ENCODE measurements at places on chromosomes 3 and 15. TPM values are rescaled to one million over a fixed set of nuclear protein-coding genes. Genes with fewer than 3 reads are reported as not detected.

The NR1I2 gene
- total RNA-seq = 0.07 TPM

The NOX5 gene
- 0.91 TPM for total RNA-seq

DNA sequence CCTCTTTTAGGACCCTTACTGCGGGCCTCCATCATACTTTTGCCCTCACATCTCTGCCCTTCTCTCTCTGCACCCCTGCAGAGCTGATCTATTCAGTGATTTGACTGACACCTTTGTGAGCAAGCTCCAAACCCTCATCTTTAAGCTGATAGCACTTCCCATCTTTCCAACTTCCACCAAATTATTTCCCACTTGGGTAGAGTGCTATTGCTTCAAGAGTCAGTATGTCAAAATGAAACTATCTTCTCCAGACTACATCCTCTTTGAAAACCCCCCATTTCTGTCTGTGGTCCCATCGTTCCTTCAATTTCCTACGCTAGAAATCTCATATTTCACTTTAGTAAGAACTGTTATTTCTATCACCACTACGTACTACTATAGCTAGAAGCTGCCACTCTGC lies 19.7 kb downstream of the ZWILCH start:
- no peak for DNase-seq

The WDR82 gene
- total RNA-seq = 89.7 TPM

GRCh38 chr3:158094235-158095110 lies 11.7 kb downstream of the SHOX2 start:
- DNase-seq = no peak

DNA sequence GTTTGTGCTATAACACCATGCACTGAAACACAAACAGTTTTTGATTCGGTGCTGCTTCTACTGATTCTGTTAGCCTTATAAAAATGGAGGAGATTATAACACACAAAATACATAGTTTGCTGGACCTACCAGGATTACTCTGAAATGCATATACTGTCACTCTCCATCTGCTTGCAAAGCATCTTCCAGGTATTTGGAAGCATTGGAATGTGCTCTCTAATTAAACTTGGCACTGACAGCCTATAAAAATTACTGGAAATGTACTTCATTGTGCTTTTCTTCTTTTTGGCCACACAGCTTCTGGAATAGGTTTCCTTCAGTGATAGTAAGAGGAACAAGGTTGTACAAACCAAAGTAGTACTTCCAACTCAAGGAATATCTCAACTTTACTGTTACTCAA lies 376.1 kb downstream of the UNC13C start:
- no peak for DNase-seq

GRCh38 chr3:13145826-13146642 lies 72.8 kb upstream of the IQSEC1 start:
- DNase-seq = no peak

The GOLGA6A gene
- 0.39 TPM for total RNA-seq

The CCDC33 gene
- 0.15 TPM for total RNA-seq

- no peak for DNase-seq
These were observed at the start of gene GNAT1 for GRCh38 chr3:50190936-50191660. Gene GNAT1 (plus strand): TSS chr3:50191610. CDS start chr3:50191726, 116 bp downstream.

DNA sequence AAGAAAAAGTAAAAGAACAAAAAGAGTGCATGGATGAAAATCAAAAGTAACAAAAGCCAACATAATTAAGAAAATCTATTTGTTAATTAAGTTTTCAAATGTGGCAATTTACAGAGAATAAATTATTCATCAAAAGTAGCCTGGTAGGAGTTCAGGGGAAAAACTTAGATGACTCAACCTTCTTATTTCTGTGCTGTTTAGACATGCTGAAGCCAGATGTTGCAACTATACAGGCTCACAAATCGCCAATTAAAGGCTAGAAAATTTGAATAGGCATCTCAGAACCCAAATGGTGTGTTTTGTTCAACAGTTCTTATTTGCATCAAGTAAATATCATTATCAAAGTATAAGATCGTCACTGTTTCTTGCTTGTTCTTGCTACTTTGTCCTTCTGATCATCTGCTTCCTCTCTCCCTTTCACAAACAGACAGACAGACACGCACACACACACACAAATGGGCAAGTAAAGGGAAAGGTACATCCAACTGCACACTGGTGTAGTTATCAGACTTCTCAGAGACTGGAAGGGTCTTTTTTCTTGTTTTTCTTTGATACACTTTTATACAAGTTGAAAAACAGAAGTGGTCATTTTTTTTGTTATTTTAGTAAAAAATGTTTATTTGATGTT lies 572.2 kb downstream of the MECOM start:
- DNase-seq = no peak

DNA sequence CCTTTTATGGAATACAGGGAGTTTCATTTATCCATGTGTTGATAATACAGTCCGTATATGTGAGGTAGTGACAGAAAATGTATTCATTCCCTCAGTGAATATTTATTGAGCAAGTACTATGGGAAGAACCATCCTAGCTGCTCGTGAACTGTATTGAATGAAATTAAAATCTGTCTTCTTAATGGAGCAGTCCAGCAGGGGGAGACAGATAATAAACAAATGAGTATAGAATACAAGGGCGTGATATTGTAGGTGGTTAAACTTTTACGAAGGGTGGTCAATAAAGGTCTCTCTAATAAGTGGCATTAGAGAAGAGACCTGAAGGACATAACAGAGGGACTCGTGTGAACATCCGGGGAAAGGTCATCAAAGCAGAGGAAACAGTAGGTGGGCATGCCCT lies 62.7 kb upstream of the OSTN start:
- peak; percentile 23 for DNase-seq

DNA sequence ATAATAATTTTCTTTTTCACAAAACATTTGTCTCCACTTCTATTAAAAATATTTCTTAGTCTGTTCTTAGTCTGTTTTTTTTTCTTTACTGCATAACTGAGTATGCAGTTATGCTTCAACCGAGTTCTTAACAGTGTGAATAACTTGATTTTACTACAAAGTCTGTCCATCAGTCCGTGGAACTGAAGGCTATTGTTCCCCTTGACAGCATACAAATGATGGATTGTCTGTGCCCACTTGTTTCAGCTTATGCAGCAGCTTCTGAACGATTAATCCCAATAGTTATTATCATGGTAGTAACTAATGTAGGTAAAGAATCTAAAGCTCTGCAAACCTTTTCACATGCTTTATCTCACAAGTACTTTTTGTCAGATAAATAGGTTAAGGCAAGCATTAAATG lies 150.7 kb downstream of the SSR3 start:
- no peak for DNase-seq

DNA sequence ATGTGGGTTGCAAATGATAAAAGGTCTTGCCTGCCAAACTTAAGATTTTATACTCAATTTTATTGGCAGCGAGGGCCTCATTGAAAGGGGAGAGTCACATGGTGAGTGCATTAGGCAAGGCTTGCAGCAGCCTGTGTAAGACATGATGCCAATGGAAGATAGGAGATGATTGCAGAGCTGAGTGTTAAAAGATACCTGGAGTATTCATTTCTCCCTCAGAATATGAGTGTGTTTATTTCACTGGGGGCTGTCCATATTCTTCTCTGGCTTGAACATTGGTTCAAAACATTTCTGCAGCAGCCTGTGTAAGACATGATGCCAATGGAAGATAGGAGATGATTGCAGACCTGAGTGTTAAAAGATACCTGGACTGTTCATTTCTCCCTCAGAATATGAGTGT lies 165.2 kb upstream of the NUDT16 start:
- DNase-seq = no peak

DNA sequence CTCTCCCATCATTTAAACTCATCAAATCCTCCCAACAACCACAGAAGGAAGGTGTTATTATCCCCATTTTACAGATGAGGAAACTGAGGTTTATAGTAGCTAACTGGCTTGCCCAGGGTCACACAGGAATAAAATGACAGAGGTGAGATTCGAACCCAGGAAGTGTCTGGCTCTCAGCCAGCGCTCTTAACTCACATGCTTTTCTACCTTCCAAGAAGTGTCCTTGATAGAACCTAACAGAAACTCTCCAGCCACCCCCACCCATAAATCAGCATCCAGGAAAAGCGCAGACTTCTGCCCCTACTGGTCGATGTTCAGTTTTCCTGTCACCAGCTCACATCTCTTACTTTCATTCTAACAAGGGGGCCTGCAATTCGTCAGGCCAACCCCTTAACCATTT lies 51.7 kb downstream of the SPATA12 start:
- no peak for DNase-seq

All from HCT116 (cell line).